ENCODE measurements at places on chromosomes 6 and 20.

- DNase-seq = no peak
Observed at GRCh38 chr6:422433-423054, 31.0 kb downstream of the IRF4 start.

DNA sequence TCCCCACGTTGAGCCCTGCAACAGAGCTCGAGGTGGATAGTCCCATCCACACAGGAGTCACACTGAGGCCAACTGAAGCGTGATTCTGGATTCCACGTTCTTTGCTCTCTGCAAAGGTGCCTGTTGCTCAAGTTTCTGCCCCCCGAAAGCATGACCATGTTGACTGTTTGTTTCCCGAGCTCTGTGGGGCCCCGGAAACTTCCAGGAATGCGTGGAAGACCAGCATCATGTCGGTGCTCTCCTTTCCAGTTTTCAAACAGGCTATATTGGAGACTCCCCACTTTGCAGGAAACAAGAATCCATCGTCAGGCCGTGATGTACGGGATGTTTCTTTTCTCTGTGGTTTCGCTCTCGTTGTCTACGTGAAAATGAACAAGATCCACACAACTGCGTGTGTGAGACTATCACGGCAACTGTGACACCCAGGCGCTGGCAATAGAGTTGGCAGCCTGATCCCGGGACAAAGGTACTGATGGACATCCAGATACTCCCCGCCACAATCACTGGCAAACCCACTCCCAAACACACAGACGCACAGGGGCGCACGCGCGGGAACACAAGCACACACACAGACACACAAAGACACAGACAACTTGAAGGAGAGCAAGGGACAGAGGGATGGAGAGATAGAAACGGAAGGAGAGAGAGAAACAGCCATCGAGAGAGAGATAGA, 444.6 kb upstream of the DEFB115 start:
- no peak for DNase-seq

DNA sequence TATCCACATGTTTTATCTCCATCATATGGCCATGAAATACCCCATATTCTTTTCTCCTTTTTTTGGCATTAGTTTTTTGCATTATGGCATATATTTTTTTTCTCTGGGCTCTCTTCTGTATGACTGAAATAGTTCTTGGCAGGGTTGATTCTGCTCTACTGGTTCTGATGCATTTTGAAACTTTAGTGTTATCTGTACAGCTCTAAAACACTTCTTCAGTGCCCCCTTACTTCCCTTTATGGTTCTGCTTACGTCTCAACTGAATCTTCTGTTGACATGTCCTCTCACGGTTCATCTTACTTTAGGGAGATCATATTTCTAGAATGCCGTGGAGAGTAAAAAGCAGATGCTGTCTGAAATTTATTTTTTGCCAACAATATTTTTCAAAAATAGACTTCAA, 23.2 kb upstream of the TXNDC5 start:
- no peak for DNase-seq

- no peak for DNase-seq
Observed at GRCh38 chr6:90343576-90343975, 46.9 kb upstream of the BACH2 start.

Data from DMS153 (cell line).